Urothelium cell line (cell line): ENCODE measurements at places on chromosomes 12 and 14.

DNA sequence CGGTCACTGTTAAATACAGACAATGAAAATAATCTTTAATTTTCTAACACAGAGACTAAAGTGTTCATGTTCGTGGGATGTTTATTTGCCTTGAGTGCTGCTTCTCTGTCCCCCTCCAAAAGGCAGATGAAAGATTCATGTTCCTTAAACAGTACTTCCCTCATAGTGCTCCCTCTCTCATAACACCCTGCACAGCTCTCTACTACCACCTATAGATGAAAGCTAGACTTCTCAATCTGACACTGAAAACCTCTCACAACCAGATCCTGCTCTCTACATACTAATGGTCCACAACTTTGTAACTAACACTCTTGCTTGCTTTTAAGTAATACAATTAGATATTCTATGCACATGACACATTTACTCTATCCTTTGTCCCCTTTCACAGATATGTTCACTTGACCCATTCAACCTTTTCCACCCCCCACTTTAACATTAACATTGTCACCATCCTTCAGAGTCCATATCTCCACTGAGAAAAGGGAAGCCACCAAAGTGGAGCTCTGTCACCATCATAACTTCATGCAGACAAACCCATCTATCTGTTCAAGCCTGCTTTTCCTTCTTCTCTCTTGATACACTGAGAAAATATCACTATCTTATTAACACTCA, 266.4 kb upstream of the USP15 start:
- DNase-seq, result peak; percentile 37

GRCh38 chr12:55875704-55876467, 33.1 kb upstream of the MMP19 start:
- no peak for DNase-seq

GRCh38 chr14:37490607-37491006, 104.4 kb downstream of the FOXA1 start:
- DNase-seq, result no peak

- no peak for DNase-seq
These were observed 35.3 kb upstream of the TTC7B start for GRCh38 chr14:90851327-90852036.

DNA sequence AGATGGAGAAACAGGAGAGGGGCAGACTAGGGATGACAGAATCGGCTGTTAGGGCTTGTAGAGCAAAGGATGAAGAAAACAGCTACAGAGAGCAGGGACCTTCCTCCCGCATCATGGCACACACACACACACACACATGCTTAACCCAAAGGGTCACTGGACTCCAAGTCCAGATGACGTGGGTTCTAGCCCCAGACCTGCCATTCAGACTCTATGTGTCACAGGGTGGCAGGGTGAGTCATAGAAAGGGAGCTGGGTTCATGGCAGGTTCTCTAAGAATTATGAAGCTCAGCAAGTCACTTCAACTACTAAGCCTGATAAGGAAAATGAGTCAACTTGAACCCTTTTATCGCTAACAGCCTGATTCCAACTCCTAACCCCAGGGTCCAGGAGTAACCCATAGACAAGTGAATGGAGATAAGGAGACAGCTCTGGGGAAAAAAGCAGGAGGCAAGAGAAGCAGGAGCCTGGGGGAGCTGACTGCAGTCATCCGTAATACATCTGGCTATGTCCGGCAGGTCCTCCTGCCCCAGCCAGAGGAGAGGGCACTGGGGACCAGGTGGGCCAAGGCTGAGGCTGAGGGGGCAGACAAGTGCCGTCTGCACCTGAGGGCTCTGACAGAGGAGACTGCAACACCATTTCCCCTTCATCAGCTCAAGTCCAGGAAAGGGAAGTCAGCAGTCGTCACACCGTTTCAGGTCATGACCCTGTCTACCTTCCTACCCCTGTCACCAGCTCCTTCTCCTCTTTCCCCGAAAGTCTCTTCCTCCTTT, 3.6 kb upstream of the TNFRSF1A start:
- peak; percentile 81 for DNase-seq

- no peak for DNase-seq
These were observed 24.7 kb upstream of the OR6J1 start for GRCh38 chr14:22668863-22669262.

DNA sequence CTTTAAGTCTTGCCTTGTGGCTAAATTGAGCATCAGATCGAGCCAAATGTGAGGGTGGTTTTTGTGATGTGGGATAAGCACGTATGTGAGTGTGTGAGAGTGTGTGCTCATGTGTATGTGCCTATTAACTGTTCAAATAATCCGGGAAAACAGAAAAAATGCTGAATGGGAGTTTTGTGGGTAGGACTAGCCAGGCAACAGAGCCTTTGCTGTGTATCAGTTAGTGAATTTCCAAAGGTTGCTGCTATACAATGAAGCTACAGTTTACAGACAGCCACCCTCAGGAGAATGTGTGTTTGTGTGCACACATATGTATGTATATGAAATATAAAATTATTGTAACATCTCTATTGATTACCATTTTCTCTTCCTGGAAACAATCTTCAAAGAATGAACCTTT, 154.0 kb downstream of the SOX5 start:
- DNase-seq, result no peak

GRCh38 chr12:96047229-96048211, 12.1 kb upstream of the LTA4H start:
- DNase-seq, result peak; percentile 21

DNA sequence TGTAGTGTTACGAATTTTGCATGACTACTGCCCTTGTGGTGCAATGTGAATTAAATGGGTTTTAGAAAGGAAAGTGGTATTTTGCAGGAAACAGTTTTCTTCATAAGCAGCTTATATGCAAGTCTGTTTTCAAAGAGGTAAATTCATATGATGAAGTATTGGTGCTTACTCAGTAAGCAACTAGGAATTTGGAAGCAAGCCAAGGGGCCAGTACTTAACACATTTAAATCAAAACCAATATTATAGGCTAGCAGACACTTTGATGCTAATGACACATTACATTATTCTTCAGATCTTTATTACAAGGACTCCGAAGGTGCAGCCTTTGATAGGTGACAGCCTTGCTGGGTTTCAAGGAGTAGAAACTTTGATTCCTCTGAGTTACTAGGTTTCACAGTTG, 23.1 kb downstream of the MGAT4C start:
- DNase-seq, result no peak

DNA sequence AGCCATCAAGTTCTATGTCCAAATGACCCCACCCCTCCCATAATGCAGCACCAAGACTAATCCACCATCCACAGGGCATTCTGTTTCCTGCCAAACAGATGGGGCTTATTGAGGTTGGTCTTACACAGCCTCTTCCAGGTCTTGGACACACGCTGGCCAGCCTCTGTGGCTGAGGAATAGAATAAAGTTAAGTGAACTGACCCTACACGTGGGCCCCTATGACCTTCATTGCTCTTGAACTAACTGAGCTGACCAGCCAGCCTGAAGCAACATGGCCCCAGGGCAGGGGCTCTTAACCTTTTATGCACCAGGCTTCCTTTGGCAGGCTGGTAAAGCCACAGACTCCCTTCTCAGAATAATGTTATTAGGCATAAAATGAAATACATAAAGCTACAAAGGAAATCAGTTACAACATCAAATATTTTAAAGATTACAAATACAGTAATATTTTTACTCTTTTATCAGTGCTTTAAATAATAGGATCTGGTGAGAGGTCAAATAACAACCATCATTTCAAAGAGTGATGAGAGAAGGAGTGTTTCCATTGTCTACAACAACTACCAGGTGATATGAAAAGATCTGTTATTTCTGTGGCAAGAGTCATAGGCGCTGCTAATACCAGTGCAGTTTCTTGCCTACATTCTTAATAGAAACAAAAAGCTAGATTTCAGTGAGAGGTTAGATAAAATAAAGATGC, 192.9 kb upstream of the NUDT4 start:
- no peak for DNase-seq

DNA sequence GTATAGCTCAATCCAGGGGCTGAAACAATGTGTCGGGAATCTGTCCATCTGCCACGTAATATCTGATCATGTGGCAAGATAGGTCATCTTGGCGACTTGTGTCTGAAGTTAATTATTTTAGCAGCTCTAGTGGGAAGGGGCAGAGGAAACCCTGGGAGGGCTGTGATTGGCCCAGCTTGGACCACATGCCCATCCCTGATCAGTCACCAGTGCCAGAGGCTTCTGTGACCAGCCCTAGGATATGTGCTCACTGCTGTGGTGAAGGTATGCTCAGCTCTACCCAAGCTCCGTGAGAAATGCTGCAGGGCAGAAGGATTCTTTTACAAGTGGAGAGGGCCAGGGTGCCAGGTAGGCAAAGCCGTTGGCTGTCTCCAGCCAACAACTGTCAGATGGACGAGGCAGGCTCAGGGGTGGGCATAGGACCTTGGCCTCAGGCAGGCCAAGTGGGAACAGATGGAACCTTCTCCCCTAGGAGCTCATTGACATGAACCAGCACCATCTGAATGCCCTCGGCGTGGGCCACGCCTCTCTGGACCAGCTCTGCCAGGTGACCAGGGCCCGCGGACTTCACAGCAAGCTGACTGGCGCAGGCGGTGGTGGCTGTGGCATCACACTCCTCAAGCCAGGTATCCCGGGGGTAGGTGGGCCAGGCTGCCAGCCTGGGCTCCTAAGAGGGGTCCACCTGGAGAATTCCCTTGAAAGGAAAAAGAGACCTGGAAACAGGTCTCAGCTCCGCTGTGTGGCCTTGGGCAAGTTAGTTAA, 21.1 kb downstream of the MVK start:
- DNase-seq, result no peak

DNA sequence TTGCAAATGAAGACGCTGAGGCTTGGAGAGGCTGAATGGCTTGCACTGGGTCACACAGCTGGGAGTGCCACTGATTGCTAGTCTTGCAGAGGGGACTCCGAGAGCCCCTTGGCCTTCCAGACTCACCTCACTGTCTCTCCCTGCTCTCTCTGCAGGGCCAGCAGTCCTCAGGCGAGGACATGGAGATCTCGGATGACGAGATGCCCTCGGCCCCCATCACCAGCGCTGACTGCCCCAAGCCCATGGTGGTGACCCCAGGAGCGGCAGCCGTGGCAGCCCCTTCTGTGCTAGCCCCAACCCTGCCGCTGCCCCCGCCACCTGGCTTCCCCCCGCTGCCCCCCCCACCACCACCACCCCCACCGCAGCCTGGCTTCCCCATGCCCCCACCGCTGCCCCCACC, 10.1 kb downstream of the SETD1B start:
- no peak for DNase-seq

DNA sequence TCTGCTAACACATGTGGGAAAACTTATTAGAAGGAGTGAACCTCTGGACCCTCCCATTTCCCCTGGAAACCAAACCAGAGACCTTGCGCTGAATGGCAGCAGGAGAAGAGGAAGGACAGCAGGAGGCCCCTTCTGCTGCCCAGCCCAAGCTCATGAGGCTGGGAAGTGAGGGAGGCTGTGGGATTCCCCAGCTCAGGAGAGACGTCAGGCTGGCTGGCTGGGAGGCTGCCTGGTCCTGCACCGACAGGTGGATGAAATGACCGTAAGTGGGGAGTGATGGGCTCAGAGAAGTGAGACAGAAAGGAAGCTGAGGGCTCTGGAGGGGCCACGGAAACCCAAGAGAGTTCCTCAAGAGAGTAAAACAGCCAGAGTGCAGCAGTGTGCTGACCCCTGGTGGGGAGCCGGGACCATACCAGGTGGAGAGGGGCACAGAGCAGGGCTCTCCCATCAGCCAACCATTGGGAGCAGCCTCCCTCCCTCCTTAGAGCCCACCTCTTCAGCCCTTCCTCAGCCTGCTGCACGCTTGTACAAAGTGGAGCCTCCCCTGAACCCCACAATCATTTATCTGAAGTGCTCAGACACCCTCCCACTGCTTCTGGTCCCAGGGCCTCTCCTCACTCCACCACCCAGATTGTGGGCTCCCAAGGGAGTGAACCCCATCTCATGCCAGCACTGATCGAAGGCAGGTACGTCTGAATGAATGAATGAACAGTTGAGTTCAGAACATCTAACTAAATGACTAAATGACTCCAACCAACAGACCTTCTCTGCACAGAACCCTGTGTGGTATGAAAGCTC, 14.0 kb downstream of the TAMALIN start:
- peak; percentile 65 for DNase-seq
